Stromal cell of bone marrow (primary cell): ENCODE measurements at places on chromosomes 2 and 18.

- DNase-seq, result no peak
Observed at GRCh38 chr2:70122470-70122869, 35.2 kb downstream of the PCBP1 start.

- no peak for DNase-seq
Observed at GRCh38 chr2:147818741-147819140, 26.1 kb upstream of the ACVR2A start.

DNA sequence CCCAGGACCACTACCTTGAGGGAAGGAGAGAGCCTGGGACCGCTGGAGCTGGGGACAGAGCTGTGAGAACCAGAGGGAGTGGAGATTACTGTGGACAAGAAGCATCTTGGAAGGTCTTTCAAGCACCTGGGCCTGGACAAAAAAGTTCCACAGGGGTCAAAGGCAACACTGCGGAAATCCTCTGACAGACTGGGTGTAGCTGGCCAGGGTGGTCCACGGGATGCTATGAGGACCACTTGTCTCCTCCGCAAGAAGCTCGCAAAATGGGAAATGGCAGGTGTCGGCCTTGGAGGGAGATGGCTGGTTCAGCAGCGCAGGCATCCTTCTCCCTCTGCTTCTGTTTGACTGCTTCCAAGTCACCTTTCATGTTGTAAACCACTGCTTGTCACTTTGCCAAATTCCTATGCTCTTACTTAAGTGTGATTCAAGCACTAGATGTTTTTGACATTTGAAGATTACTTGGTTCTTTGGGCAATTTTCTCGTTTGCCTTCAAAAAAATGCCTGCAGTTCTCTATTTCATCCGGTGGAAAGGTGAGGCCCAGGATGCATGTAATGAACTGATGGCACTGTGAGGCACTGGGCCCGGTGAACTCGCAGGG, 27.7 kb downstream of the KLHL29 start:
- no peak for DNase-seq

DNA sequence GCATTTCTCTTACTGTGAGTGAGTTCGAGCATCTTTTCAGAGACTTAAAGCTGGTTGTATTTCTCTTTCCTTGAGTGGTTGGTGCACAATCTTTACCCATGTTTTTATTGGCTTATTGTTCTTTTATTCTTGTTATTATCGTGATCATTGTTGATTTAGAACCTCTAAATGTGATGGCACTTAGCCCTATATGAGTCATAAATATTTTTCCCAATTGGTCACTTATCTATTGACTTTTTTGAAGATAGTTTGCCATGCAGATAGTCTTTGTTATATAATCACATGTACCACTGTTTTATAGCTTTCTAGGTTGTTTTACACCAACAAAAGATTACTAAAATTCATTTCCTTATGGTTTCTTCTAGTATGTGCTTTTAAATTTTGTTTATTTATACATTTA, 141.6 kb upstream of the MSH6 start:
- DNase-seq, result peak; percentile 3

- DNase-seq, result no peak
Observed at GRCh38 chr2:100535855-100536254, 26.9 kb upstream of the PDCL3 start.

- no peak for DNase-seq
Observed at GRCh38 chr2:4047961-4048891, 344.9 kb downstream of the DCDC2C start.

DNA sequence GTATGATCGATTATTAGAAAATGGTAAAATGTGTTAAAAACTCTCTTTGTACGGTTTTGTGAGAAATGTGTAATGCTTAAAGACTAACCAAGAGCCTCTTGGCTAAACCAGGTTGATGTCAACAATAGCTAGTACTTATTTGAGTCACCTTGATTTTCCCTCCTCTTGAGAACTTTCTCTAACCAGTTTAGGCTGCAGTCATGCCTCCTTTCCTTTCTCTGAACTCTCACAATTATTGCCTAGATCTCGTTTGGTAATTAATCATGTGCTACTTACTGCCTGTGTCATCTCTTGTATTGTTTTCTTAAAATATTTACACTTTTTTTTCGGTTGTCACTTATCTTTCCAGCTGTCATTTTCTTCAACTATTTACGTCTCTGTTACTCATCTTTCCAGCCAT, 1.1 kb upstream of the EPC2 start:
- DNase-seq, result no peak

- DNase-seq, result no peak
Observed at GRCh38 chr2:205650450-205650849, 31.9 kb upstream of the NRP2 start.

GRCh38 chr18:28802546-28802945, 625.6 kb upstream of the CDH2 start:
- DNase-seq, result no peak

- DNase-seq, result no peak
Observed at GRCh38 chr18:8362863-8363262, 246.4 kb upstream of the RAB12 start.

- peak; percentile 67 for DNase-seq
Observed at GRCh38 chr2:237196866-237197618, 111.4 kb downstream of the COPS8 start.

DNA sequence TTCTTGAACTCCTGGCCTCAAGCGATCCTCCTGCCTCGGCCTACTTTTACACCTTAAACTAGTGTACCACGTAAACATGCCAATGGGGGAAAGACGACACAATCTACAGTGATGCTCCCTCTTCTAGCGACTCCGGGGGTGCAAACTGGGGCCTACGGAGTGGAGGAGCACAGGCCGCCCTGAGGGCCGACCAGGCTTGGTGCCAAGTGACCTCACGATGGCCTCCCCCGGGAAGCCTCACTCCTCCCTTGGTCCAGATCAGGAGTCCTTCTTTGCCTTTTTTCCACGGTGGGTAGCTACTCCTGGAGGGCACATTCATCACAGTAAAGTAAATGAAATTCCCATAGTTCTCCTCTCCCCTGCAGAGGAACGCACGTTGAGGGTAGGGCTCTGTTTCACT, 73.5 kb downstream of the HNRNPLL start:
- DNase-seq, result no peak
